ENCODE measurements at places on chromosomes 7 and 10.

DNA sequence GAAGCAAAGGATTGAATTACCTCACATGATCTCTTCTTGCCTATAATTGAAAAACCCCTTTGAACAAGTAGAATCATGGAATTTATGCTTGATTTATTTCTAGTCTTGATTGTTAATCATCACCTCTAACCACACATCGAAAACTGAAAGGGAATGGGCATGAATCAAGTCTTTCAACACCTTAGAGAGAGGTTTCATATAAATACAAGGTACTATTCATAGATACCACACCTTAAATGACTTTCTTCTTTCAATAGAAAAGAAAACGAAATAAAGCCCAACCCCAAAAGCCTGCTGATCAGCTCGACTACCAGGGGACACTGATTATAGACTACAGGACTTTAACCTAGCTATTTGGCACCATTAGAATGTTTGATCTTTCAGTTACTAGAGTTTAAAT lies 128.6 kb upstream of the PTPRZ1 start:
- DNase-seq: no peak

GRCh38 chr10:23829556-23829955 lies 379.4 kb upstream of the KIAA1217 start:
- DNase-seq: no peak

DNA sequence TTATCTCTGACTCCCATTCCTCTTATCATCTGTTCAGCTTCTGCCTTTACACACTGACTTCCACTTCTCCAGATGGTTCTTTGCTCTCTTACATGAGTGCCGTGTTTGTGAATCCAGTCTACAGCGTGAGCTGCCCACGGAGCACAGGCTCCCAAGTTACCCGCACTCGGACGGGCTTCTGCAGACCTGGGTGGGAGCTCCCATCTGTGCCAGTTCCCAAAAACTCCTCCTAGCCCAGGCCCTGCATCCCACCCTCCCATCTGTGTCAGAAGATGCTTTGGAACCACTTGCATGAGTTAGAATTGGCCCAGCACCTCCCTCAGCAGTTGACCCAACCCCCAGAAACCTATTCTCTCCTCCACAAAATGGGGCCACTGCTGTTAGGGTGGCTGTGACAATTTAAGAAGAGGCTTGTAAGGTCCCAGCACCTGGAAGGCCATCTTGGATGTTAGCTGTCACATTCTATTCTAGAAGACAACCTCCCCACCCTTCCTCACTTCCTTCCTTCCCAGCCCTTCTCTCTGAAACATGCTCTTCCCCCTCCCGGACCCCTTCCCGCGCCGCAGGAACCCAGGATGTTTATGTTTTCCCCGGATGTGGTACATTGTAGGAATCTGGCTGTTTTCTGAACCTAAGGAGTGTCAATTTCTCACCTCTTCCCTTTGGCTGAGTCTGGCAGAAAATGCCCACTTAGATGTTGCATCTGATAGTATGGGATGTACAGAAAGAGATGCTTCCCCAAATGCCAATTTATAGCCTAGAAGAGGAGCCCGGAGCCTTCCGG lies 79.2 kb downstream of the CCDC3 start:
- no peak for DNase-seq

DNA sequence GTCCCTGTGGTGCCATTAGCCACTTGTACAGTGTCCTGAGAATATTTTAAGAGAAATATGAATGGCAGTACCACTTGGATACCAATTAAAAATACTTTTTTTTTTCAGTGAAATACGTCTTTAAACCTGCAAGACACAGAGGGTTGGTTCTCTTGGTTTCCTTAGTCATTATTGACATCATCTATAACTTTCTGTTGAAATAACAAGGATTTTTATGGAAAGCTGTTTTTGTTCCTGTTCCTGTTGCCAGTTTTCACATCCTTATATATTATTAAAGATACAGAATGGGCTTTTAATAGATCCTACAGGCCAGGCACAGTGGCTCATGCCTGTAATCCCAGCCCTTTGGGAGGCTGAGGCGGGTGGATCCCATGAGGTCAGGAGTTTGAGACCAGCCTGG lies 579.9 kb downstream of the AUTS2 start:
- DNase-seq: no peak

DNA sequence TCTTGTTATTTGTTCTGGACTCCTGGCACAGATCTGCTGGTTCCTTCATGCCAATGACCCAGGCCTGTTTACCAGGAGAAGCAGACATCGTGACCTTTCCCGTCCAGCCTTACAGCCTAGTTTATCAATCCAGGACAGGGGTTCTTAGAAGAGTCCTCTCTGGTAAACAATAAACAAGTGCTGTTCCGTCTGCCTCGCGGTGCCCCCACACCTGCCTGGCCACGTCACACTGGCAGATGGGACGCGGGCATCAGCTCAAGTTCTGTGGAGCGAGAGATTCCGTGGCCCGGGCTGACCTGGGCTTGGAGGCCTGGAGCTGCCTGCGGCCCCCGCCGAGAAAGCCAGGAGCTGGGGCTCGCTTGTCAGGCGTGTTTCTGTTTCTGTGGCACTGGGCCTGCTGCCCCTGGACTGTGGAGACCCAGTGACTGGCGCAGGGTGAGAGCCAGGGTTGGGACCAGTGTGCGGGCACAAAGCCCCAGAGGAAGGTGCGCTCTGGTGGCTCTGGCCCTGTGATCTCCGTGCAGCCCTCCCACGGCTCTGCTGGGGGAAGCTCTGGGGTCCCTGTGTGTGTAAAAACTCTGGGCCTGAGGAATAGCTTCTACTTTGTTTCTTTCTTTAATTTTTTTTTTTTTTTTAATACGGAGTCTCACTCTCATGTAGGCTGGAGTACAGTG lies 28.4 kb upstream of the PFKFB3 start:
- no peak for DNase-seq

- peak; percentile 24 for DNase-seq
Observed at GRCh38 chr10:75165684-75166622, 44.6 kb upstream of the VDAC2 start.

DNA sequence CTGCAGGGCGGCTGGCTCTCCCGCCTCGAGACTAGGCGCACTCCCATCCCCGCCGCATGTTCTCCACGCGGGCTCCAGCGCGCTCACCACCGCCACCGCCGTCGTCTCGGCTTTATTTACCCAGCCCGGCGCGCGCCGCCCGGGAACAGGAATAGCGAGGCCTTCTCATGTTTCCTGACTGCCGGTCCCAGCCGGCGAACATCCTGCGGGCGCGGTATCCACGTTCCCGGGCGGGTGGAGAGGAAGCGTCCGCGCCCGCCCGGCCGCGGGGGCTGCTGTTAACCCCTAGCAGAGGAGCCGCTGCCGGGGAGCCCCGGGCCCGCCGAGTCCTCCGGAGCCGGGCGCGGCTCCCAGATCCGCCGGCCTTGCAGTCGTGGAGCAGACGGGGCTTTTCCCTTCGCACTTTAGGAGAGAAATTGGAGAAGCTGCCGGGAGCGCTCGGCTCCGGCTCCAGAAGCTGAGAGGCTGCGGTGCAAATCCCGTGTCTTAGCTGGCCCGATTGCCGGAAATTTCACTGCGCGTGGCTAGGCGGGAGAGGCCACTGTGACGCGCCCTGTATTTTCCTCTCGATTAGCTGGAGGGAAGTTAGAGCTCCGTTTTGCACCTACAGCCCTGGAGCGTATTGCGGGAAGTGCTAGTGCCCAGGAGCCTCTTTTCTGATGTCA lies at the start of gene MKX:
MKX (minus strand) TSS at position 88 of the 665 bp plus-strand sequence. CDS start 2,404 bp downstream, outside the sequence.
- DNase-seq: peak; percentile 60

DNA sequence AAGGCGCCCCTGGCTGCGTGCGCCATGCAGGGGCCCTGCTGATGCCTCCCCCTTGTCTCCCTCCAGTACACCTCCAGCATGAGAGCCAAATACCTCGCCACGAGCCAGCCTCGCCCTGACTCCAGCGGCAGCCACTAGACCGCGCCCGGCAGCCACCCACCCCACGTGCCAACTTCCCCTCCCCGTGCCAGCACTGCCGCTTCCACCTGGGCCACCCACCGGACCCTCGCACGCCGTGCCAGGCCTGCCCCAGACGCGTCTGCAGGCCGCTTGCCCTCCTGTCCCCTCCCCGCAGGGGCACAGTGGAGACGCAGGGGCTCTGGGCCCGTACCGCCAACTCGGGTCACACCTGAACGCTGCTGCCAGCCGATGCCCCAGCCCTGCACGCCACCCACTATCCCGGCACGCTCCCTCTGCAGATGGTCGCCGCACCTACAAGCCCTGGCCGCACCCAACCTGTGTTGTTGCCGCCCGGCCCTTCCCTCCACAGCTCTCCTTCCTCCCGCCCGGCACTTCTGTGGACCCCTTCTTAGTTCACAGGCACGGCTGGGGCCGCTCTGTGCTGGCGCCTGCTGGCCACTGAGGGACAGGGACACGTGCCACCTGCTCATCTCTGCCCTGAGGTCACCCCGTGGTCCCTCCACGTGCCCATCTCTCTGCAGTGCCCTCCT lies 26.3 kb upstream of the AMZ1 start:
- no peak for DNase-seq

DNA sequence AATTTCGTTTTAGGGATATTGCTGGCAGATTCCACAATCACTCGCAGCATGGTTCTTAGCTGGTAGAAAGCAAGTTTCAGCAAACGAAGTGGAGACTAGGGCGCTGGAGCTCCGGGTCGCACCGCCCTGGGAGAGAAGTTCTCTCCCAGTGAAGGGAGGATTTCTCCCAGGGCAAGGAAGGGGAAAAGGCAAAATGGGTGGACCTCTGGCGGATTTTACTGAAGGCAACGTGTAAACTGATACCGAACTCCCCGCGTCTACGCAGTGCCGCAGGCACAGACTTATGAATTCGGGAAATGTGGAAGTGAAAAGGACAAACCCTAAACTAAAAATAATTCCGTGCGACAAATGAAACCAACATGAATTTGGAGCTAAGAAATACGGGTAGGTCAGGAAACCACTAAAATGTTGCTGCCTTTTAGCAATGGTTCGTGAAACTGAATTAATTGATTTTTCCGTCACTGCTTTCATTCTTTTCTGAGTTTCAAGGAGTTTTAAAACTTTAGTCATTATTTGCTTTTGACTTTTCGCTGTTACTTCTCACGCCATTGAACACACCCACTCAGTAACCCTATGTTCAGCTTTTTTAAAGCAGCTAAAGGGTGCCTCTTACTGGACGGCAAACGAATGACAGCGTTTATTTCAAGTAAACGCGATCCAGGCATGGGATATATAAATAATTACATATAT lies at the start of gene MYOF:
MYOF (minus strand) TSS at position 190 of the 690 bp plus-strand sequence; CDS start at position 50, 140 bp downstream.
- DNase-seq: peak; percentile 76

GRCh38 chr10:129685271-129685670 lies 218.2 kb downstream of the MGMT start:
- DNase-seq: no peak

DNA sequence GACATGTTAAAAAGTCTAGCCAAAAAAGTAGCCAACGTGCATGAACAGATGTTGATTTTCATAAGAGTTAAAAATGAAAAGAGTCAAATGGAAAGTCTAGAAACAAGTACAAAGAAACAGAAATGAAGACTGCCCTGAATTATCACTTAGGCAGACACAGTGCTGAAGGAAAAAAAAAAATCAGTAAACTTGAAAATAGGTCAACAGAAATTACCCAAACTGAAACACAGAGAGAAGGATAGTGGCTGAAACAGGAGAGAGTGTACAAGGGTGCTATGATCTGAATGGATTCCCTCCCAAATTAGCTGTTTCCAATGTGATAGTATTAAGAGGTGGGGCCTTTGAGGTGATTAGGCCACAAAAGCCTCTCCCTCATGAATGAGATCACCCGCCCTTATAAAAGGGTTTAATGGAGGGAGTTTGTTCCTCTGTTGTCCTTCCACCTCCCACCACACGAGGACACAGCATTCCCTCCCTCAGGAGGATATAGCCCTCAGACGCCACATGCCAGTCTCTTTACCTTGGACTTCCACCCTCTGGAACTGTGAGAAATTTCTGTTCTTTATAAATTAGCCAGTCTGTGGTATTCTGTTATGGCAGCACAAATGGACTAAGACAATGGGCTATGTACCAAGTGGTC lies 249.7 kb downstream of the AHR start:
- no peak for DNase-seq

All from activated naive CD4-positive, alpha-beta T cell treated with anti-CD3 and anti-CD28 coated beads for 36 hours (primary cell).